T-helper 2 cell treated with Interferon-gamma antibody and Interleukin-4, amounts not matched to agents 5 μg/mL and 100 μg/mL, for 36 hours (primary cell): ENCODE measurements at places on chromosomes 2 and 18.

DNA sequence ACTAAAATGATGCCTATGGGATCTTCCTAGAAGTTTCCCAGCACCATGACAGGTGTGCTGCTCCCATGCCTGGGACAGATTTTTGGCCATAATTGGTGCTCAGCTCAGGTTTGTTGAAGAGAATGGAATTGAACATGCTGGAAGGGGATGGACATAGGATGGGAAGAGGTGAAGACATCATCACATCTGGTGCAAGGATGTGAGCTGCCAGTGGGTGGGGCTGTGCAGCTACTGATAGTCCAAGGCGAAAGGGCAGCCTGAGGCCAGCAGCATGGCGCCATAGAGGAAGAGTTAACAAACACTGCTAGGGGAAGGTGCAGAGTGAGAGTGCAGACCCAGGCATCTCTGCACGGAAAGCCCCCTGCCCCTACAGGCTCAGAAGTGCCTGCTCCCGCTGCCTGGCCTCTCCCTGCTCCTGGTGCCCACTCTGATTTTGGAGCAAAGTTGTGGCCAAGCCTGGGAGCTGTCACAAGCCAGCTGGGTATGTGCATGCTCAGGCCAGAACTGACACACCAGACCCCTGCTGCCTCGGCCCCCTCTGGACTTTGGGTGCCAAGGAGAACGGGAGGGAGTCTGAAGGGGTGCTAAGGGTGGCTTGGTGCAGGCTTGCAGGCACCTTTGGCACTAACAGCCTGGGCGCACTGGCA, 178.6 kb downstream of the ZBTB7C start:
- no peaks in the 10 kb centered on the region for H3K36me3 ChIP-seq
- H3K4me3 ChIP-seq, result no peak overlapping the region
- H3K27ac ChIP-seq, result no peak overlapping the region
- H3K27me3 ChIP-seq, result peaks cover 23% of the 10 kb centered on the region
- peaks cover 17% of the 10 kb centered on the region for H3K4me1 ChIP-seq

DNA sequence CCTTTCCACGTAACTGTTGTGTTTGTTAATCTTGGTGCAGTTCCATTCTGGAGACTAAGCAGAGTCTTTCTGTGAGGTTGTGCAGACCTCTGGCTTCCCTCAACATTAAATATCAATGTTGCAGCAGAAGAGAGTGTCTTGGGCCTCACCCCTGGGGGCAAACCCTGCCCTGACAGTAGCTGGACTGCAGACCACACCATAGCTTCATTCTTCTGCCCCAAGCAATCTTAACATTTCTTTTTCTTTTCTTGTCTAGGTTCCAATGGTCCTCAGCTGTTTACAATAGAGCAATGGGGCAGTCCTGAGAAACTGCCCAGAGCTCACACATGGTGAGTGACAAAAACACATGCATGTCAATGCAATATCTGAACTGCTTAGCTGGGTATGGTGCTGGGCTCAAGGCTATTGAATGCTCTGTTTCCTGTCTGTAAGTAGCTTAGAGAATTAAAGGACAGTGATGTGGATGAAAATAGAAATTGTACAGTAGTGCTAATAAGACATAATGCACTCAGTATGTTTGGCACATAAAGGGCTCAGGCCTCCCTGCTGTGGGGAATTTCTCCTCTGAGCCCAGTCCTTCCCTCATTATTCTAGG, 237.6 kb downstream of the ALPK2 start:
- no peaks in the 10 kb centered on the region for H3K36me3 ChIP-seq
- no peak overlapping the region for H3K4me3 ChIP-seq
- no peak for DNase-seq

- no peak overlapping the region for H3K27ac ChIP-seq
- no peaks in the 10 kb centered on the region for H3K27me3 ChIP-seq
- H3K4me3 ChIP-seq, result no peak overlapping the region
- no peaks in the 10 kb centered on the region for H3K36me3 ChIP-seq
Measured at GRCh38 chr18:28466204-28466603, 289.3 kb upstream of the CDH2 start.

GRCh38 chr2:170307052-170307451, 129.1 kb downstream of the MYO3B start:
- no peaks in the 10 kb centered on the region for H3K36me3 ChIP-seq
- H3K4me1 ChIP-seq, result peaks cover 3% of the 10 kb centered on the region
- DNase-seq, result no peak
- H3K27me3 ChIP-seq, result peaks cover 19% of the 10 kb centered on the region
- H3K27ac ChIP-seq, result no peak overlapping the region

GRCh38 chr2:200477667-200478131, 32.2 kb downstream of the KCTD18 start:
- H3K27ac ChIP-seq, result no peak overlapping the region
- peaks cover 8% of the 10 kb centered on the region for H3K4me1 ChIP-seq
- peaks cover 23% of the 10 kb centered on the region for H3K36me3 ChIP-seq
- no peak for DNase-seq
- H3K27me3 ChIP-seq, result no peaks in the 10 kb centered on the region

- no peaks in the 10 kb centered on the region for H3K27me3 ChIP-seq
- H3K27ac ChIP-seq, result no peak overlapping the region
- H3K4me1 ChIP-seq, result no peaks in the 10 kb centered on the region
- H3K4me3 ChIP-seq, result no peak overlapping the region
Measured at GRCh38 chr2:17245906-17246305, 272.3 kb downstream of the RAD51AP2 start.

GRCh38 chr2:164781394-164781793, 60.2 kb downstream of the COBLL1 start:
- H3K4me1 ChIP-seq, result no peaks in the 10 kb centered on the region
- H3K27me3 ChIP-seq, result no peaks in the 10 kb centered on the region
- no peaks in the 10 kb centered on the region for H3K36me3 ChIP-seq
- no peak overlapping the region for H3K27ac ChIP-seq
- no peak for DNase-seq
- H3K4me3 ChIP-seq, result no peak overlapping the region

- peaks cover 1% of the 10 kb centered on the region for H3K36me3 ChIP-seq
- peak; percentile 14 for DNase-seq
- H3K27me3 ChIP-seq, result peaks cover 2% of the 10 kb centered on the region
- peak overlapping the region; percentile 56 for H3K4me3 ChIP-seq
- peak overlapping the region; percentile 65 for H3K27ac ChIP-seq
Measured at GRCh38 chr2:190875891-190876290, 4.7 kb upstream of the GLS start.

- H3K27me3 ChIP-seq, result no peaks in the 10 kb centered on the region
- H3K4me3 ChIP-seq, result no peak overlapping the region
- H3K4me1 ChIP-seq, result peaks cover 13% of the 10 kb centered on the region
- H3K36me3 ChIP-seq, result peaks cover 13% of the 10 kb centered on the region
- no peak for DNase-seq
- H3K27ac ChIP-seq, result no peak overlapping the region
Measured at GRCh38 chr2:171482308-171482707, 40.0 kb upstream of the CYBRD1 start.

- no peaks in the 10 kb centered on the region for H3K36me3 ChIP-seq
- H3K4me3 ChIP-seq, result peak overlapping the region; percentile 94
Measured at GRCh38 chr18:50307400-50307737, 19.9 kb upstream of the CXXC1 start.

DNA sequence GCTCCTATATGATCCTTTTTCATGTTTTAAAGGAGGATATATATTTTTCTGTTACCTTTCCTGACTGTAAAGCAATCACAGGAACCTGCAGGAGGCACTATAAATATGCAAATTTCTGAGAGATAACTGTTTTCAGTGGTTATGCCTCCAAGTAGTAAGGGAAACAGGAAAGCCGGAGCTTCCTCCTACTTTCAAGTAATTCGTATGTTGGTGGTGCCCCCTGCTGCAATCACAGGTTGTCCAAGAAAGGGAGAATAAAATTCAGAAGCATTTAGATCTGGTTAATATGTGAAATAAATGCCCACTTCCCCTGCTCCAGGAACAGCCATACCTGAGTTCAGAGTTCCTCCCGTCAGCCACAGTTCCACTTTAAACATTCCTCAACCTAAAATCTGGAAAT, 12.0 kb upstream of the BCL11A start:
- peaks cover 4% of the 10 kb centered on the region for H3K4me1 ChIP-seq
- no peak overlapping the region for H3K4me3 ChIP-seq
- H3K27ac ChIP-seq, result no peak overlapping the region
- no peaks in the 10 kb centered on the region for H3K36me3 ChIP-seq
- DNase-seq, result no peak

DNA sequence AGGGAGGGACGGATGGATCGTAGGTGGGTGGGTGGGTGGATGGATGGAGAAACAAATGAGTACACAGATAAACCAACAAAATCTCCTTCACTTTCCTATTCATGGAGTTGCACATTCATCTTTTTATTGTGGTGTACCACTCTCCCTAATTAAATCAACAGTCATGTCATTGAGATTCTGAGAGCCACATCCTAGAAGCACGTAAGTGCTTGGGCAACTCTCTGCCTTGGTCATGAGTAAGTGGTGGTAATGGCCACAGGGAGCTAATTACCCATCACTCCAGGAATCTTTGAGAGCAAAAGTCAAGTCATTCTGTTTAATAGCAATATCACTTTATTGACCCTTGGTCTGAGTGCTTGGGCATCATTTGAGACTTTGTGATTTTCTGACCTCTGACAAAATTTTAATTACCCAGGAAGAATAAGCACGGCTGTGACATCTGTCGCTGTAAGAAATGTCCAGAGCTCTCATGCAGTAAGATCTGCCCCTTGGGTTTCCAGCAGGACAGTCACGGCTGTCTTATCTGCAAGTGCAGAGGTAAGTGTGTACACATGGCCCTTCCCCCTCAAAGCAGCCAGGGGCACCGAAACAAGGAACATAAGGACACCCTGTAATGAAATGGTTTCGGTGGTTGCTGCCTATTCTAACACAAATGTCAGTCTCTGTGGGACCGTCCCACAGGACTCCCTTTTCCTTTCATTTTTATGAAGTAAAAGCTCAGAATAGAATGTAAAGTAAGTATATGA, 85.9 kb downstream of the FEZ2 start:
- H3K4me3 ChIP-seq, result no peak overlapping the region
- H3K36me3 ChIP-seq, result no peaks in the 10 kb centered on the region
- H3K4me1 ChIP-seq, result no peaks in the 10 kb centered on the region

DNA sequence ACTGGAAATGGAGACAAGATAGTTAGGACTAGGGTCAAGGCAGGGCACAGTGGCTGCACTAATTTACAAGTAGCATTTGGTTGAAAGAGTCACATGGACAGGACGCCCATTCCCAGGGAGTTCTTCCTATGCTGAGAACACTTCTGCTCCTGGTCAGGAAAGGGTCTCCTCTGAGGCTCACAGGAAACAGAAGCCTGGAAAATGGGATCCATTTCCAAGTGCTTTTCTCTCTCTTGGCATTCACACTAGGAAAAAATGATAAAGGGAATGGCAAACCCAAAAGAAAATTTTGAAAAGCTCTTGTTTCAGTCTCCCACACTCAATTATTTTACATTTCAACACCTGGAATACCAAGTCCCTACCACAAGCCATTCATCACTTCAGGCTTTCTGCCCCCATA, 88.7 kb downstream of the COBLL1 start:
- no peaks in the 10 kb centered on the region for H3K4me1 ChIP-seq
- no peaks in the 10 kb centered on the region for H3K27me3 ChIP-seq
- no peaks in the 10 kb centered on the region for H3K36me3 ChIP-seq
- H3K4me3 ChIP-seq, result no peak overlapping the region
- H3K27ac ChIP-seq, result no peak overlapping the region
- DNase-seq, result no peak

DNA sequence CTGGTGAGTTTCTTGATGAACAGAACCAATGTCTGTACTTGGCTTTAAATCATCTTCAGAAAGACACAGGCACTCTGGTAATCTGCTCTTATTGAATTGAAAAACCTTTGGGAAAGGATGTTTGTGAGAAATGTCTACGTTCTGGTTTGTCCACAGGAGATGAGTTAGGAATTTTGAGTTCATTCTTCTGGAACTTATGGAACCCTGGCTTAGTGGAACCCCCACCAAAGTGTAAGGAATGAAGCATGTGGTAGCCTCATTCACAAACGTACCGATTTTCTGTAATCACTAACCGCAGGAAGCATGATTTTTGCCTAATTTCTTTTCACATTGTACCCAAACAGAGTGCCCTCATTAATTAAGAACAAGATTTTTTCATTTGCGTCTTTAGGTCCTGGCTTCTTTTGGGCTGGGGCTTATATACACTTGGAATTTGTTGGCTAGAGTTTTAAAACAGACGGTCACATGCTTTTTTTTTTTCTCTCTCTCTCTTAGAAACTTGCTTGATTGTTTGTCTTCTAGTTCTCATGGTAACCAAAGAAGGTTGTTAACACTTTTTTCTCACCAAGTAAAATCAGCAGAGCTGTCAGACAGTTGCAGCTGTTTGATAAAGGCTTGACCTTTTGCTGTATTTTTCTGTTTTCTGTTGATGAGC, 314.1 kb upstream of the THUMPD2 start:
- peaks cover 10% of the 10 kb centered on the region for H3K4me1 ChIP-seq
- no peaks in the 10 kb centered on the region for H3K27me3 ChIP-seq
- DNase-seq, result no peak
- H3K4me3 ChIP-seq, result no peak overlapping the region
- peaks cover 1% of the 10 kb centered on the region for H3K36me3 ChIP-seq

DNA sequence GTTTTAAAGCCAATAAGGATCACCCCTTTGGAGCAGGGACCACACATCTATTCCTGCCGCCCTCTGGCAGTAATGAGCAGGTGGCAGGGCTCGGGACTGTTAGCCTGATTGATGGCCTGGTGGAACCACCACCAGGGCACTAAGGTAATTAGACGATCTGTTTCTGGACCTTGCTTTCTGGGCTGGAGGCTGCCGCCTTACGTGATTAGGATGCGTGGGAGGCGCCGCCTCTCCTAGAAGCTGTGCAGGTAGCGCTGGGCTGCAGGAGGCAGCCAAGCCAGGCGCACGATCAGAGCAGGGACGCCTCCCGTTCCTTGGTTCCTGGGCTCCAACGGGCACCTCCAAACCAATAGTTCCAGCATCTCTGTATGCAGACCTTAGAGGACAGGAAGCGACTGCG, 242.6 kb upstream of the RAB12 start:
- H3K27ac ChIP-seq, result no peak overlapping the region
- H3K36me3 ChIP-seq, result no peaks in the 10 kb centered on the region
- no peak for DNase-seq
- no peaks in the 10 kb centered on the region for H3K4me1 ChIP-seq
- peak overlapping the region; percentile 44 for H3K4me3 ChIP-seq

GRCh38 chr2:38652431-38653273, 13.3 kb upstream of the GALM start:
- peak overlapping the region; percentile 55 for H3K4me3 ChIP-seq
- H3K4me1 ChIP-seq, result peaks cover 76% of the 10 kb centered on the region
- H3K27me3 ChIP-seq, result no peaks in the 10 kb centered on the region

DNA sequence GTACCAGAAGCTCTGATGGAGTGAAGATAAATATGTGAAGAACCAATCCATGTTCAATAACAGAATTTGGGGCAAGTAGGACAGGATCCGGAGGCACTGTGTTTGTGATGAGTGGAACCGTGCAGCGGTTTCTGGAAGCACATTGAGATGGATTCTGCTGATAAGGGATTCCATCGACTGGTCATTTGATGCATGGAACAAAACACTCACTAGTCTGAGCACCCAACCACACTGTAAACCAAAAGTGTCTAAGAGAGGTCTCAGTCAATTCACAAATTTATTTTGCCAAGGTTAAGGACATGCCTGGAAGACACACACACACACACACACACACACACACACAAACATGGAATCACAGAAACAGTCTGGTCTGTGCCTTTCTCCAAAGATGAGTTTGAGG, 459.5 kb downstream of the FBXO15 start:
- DNase-seq, result no peak
- H3K36me3 ChIP-seq, result no peaks in the 10 kb centered on the region
- H3K27me3 ChIP-seq, result no peaks in the 10 kb centered on the region
- no peak overlapping the region for H3K4me3 ChIP-seq
- H3K4me1 ChIP-seq, result no peaks in the 10 kb centered on the region

GRCh38 chr2:8797682-8798081, 39.7 kb downstream of the KIDINS220 start:
- H3K4me1 ChIP-seq, result peaks cover 10% of the 10 kb centered on the region
- DNase-seq, result no peak
- no peaks in the 10 kb centered on the region for H3K27me3 ChIP-seq
- H3K4me3 ChIP-seq, result no peak overlapping the region

- no peak overlapping the region for H3K27ac ChIP-seq
- H3K4me3 ChIP-seq, result no peak overlapping the region
- no peaks in the 10 kb centered on the region for H3K36me3 ChIP-seq
- H3K4me1 ChIP-seq, result peaks cover 4% of the 10 kb centered on the region
Measured at GRCh38 chr2:168997118-168997521, 34.0 kb downstream of the ABCB11 start.
